ENCODE measurements at places on chromosomes 3 and 15.

GRCh38 chr3:75396316-75396802 lies 267.8 kb upstream of the FRG2C start:
- no peak for DNase-seq

DNA sequence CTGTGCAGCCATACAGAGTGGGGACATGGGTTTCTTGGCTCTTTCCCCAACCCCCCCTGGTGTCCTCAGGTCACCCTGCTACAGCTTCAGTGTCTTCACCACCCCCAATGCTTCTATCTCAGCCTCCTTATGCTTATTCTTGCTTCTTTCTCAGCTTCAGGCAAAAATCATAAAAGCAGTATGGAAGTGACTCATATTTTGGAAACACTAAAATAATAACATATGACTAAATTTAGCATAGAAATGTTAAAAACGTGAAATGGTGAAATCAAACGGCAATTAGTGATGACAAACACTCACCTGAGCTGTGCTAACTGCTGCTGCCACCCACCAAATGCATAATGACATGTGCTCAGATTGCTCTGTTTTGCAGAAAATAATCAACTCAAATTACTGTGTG lies 475.2 kb upstream of the EPHA3 start:
- no peak for DNase-seq

GRCh38 chr3:177050501-177051237 lies 146.6 kb downstream of the TBL1XR1 start:
- DNase-seq, result no peak

GRCh38 chr15:31283043-31283442 lies 43.6 kb upstream of the KLF13 start:
- DNase-seq, result no peak

DNA sequence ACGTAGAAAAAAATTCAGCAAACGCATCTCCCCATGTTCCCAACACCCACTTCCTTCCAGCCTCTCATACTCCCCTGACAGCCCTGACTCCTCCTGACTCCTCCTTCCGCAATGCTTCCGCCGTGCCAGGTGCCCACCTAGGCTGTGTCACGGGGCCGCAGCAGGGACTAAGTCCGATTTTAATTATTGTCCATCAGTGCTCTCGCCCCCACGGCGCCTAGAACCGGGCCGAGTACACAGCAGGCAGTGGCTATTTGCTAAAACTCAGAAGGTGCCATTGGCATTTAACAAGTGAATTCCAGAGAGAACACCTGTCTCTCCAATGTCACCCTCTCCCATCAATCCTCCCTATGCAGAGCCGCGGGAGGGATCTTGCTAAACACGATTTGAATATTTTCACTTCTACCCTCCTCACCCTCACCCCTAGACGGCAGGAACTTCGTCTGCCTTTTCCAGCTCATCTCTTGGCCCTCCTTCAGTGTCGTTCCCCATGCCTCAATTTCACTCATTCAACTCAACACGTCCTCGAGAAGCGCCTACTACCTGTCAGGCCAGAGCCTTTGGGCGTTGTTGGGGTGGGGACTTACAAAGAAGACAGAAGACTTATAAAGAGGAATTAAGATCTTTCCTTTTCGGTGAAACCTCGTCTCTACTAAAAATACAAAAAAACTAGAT lies 11.5 kb upstream of the SHF start:
- DNase-seq, result no peak

GRCh38 chr3:123947482-123947881 lies 13.5 kb downstream of the CCDC14 start:
- no peak for DNase-seq

DNA sequence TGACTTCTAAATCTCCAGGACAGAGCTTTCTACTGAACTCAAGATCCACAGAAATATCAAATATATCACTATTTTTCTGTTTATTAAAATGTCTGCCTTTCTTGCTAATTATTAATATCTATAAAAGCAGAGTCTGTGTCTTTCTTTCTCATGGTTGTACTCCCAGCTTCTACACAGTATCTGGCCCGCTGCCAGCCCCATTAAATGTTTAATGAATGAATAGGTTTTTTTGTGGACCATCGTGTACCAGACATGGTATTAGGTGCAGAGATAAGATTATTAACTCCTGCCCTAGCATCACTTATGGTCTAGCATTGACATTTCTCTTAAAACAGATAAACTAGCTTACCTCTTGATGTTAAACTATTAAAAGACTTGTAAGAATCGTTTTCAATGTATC lies 111.4 kb upstream of the RBMS3 start:
- no peak for DNase-seq

- peak; percentile 25 for DNase-seq
Measured at GRCh38 chr3:64650096-64650622, 37.6 kb downstream of the ADAMTS9 start.

All from HEK293T (cell line).